ENCODE measurements at places on chromosomes 1 and 21. TPM values are rescaled to one million over a fixed set of nuclear protein-coding genes. Genes with fewer than 3 reads are reported as not detected.

The TAS1R2 gene
- not detected for total RNA-seq

The TPTE gene
- not detected for total RNA-seq

DNA sequence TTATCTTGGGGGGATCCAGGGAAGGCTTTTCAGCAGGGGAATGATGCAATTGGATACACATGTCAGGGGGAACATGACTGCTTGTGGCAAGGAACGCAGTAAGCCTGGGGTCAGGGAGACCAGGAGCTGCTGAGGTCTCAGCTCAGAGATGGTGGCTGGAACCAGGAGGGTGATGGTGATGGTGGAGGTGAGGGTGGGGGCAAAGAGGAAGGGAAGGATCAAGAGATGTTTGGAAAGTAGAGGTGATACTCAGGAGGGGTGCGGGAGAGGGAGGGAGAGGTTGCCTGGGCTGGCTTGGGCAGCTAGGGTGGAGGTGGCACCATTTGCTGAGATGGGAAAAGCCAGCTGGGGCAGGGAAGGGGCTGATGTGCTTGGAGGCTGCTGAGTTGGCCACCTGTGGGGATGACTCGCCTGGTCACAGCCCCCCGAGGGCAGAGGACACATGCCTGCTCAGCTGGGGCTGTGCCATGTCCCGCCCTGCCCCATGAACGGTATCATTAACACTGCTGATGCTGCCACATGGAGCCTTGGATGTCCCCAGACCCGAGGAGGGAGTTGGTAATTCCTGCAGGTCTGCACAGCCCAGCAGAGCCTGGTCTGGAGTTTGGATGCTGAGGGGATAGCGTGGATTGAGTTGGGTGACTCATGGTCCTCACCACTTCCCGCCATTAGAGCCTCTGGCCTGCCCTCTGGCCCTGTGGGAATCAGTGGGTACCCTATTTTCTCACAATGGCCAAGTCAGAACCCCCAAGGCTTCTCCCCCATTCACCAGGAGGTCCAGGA, 6.3 kb upstream of the PADI1 start:
- DNase-seq, result no peak

DNA sequence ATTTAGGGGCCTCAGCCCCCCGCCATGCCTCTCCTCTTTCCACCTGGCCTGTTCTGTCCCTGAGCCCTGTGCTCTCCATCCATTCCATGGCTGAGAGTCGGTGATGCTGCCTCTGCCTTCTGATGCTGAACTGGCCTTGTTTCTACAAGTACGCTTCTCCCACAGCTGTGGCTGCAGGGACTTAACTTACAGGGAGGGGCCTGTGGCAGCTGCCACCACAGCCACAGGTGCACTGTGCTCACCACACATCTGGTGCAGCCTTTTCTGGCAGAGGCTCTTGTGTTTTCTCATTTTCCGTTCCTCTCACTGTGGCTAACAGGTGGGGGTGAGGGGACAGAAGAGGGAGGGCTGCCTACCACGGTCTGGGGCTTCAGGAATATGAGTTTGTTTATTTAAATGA, 4.2 kb downstream of the FMO1 start:
- no peak for DNase-seq

DNA sequence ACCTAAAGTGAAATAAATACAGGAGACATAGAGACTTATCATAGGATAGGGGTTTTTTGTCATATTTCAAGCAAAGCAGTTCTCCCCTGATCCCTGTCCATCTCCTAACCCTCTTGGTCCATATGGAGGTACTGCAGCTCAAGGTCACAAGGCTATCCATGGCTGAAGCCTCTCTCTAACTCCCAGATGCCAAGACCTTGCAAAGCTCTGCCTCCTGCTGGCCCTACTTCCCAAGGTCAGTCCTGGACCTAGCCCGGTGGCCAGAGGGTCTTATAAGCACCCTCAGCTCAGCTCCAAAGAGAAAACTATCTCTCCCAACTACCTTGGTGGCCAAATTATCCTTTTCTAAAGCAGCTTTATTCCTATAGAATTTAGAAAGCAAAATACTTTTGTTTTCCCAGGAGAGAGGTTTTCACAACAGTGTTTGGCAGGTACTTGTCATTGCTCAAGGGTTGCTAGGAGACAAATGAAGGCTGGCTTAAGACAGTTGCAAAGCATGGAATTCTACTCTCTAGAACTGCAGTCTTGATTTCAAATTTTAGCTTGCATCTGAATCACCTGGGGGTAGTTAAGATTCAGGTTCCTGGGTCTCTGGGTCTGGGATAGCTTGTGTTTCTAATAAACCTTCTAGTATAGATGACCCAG, 121.5 kb downstream of the XCL2 start:
- no peak for DNase-seq

DNA sequence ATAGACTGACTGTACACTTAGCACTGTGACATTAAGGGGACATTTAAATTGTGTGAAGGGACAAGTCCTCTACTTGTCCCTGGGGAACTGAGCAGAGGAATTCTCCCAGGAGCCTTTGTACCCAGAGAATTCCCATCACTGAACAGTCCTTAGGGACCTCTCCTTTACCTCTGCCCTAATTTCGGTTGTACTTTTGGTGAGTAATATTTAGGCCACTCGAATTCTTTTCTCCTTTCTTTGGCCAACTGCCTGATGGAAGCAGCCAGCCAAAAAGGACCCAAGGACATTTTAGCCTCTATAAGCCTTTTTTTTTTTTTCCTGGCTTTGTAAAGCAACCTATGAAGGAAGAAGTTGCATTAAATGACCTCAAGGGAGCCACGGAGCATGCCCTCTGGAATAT, 71.5 kb downstream of the NR5A2 start:
- DNase-seq, result no peak

GRCh38 chr1:228009828-228010775, 3.3 kb downstream of the WNT3A start:
- DNase-seq, result no peak

GRCh38 chr1:189787201-189787600, 690.5 kb downstream of the BRINP3 start:
- no peak for DNase-seq

DNA sequence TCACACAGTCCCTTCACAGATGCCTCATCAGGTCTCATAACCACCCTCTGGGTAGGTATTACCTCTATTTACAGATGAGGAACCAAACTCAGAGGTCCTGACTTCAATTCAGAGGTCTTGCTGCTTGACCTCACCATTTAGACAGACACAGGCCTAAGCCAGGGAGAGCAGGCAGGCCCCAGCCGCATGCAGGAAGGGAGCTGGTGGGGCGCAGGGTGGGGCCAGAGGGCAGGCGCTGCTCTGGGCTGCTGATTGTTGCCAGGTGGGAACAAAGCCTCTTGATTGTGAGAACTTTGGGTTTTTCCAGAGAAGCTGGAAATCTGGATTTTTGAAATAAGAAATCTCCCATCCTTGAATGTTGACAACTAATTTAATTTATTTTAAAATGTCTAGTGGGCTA, 19.9 kb upstream of the PRELP start:
- DNase-seq, result peak; percentile 49

DNA sequence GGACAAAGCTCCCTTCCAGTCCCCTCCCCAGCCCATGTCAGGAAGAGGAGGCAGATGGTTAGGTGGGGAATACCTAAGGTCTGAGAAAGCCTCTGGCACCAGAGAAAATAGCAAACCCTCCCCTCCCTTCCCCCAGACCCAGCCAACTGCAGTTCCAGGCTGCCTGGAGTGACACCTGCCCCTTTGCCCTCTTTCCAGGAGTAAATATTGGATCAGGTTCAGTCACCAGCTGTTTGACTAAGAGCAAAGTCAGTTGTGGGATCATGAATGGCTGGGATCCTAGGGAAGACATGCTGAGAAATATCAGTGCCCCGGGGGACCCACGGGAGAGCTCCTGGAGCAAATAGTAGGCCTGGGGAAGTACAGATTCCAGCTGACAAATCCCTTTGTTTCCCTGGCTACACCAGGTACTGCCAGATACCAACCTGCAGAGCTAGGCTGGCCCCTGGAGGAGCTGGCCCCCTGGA, 12.2 kb upstream of the CDK18 start:
- DNase-seq, result no peak

The CACHD1 gene
- 2.9 TPM for total RNA-seq

DNA sequence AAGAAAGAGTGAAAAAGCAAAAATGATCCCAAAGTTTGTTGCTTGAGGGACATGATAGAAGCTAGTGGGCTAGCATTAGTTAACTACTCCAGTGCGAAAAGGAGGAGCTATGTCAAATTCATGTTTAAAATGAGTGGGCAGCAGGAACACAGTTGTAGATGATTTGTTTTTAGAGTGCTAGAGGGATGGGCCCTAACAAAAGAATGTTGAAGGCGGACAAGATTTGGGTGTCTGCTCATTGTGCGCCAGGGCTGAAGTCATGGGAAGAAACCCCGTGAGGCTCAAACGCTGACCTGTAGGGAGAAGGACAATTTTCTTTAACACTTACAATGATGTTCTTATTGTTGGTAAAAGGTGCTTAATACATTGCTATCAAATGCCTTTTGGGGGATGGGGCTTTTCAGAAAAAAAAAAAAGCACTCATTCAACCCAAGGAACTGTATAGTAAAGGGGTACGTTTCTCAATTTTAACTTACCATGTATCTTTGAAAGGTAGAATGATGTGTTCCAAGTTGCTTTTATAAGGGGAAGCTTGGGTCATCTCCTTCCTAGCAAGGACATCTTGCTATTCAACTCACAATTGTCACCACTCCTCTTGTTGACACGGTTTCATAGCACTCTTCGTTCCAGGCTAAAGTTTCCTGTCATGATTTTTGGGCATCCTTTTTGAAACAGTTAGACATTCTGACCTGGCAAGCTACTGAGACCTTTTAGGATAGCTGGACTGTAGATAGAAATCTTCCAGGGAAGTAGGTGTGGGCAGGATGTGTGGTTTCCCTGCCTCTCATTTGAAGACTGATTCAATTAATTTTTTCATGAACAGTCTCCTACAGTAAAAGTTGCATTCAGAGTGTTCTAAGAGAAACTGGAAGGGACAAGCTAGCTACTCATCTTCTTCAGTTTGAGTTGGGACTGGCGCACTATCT, 53.0 kb upstream of the CNN3 start:
- no peak for DNase-seq

The RSPH1 gene
- total RNA-seq, result not detected

DNA sequence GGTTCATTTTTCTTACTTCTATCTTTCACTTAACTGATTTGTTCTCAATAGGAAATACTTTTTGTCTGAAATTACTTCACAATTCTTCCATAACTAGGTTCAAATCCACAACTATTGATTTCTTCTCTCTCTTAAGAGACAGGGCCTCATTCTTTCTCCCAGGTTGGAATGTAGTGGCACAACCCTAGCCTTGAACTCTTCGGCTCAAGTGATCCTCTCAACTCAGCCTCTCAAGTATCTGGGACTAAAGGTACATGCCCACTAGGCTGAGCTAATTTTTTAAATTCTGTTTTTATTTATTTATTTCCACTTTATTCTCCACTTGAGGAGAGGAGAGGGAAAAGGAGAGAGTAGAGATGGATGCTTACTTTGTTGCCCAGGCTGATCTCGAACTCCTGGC, 370.4 kb upstream of the PLXNA2 start:
- no peak for DNase-seq

The PYCR2 gene
- total RNA-seq, result 57.4 TPM

DNA sequence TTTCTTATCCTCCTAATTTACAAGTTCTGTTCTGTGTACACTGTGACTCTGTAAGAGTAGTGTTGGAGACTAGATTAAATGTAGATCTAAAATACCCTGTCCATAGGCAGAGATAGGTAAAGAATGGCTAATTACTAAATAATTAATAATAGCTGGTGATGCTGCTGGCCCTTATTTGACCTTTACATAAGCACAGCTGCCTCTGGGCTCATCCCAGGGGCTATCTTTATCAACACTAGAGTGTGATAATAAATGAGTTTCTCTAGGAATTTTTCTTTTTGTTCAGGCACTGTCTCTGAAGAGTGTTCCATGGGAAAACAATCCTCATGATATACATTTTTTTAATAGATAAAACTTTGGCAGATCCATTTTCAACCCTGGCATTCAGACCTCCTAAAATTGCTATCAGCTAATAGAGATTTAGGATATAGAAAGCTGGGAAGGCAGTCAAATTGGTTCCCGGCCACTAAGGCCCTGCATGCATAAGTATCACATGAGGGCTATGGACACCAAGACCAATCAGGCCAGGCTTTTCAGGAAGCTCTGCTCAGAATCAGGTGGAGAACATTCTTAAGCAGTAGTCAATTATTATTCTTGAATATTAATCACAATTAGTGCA, 107.2 kb downstream of the ROR1 start:
- no peak for DNase-seq

GRCh38 chr1:3894626-3895278, 5.3 kb downstream of the C1orf174 start:
- peak; percentile 47 for DNase-seq

DNA sequence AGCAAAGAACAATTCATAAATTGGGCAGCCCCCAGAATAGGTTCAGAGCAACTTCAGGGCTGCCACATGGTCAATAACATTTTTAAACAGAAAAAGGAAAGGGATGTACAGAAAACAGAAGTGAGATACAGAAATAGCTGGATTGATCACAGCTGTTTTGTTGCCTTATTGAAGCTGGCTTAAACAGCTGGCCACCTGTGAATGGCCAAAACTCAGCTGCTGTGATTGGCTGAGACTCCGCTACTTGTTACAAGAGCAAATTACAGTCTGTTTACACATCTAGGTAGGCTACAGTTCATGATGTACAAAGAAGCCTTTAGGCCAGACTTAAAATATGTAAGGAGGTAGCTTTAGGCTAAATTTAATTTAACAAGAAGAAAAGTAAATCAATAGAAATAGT, 11.6 kb upstream of the IFNAR1 start:
- DNase-seq, result no peak

- no peak for DNase-seq
Observed at GRCh38 chr1:6086762-6087376, 41.2 kb downstream of the KCNAB2 start.

- DNase-seq, result peak; percentile 87
Observed at GRCh38 chr1:33256471-33257206, at the start of gene ZNF362. TSS of gene ZNF362 (plus strand) at chr1:33256492. CDS start at chr1:33270575, 14,083 bp downstream.

DNA sequence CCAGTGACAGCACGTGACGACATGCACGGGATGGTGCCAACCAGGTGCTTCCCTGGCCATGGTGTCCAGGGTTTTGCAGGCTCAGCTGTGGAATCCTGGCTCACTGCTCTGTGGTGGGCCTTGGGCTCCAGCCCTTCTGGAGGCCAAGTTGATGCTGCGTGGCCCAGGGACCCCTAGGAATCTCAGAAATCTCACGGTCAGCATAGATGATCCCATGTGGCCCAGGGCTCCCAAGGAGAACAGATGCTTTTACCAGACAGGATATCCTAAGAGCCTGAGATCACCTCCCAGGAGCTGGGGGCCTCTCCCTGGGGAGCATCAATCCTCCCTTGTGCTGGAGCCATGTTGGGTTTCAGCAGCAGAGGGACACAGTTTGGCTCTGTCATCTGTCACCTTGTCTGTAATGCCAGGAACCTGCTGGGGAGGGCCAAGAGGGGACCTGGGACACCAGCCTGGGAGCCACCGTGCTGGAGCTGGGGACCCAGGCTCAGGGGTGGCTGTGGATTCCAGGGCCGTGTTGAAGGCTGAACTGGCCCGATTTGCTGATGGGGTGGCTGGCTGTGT, 63.9 kb downstream of the TRIM11 start:
- peak; percentile 17 for DNase-seq

GRCh38 chr1:22295856-22296255, 153.0 kb upstream of the WNT4 start:
- DNase-seq, result no peak
